Cerebellar nuclear complex (tissue), 1 donor: ENCODE measurements at places on chromosomes 4 and X.

DNA sequence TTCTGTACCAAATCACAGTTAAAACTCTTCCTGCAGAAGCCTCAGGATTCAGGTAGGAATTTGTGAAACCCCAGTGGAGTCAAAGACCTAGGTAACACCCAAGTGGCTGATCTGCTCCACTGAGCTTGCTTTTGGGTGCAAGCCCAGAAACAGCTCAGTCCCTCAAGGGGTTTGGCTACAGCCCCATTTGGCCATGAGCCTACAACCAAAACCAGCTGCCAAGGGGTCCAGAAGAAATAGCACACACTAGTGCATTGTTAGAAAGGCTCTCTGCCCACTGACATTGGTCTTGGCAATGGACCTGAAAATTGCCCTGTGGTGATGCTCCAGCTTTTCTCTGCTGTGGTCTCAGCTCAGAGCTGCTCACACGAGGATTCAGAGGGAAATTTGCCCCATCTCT is 577.4 kb upstream of the INTU start:
- DNase-seq: no peak

DNA sequence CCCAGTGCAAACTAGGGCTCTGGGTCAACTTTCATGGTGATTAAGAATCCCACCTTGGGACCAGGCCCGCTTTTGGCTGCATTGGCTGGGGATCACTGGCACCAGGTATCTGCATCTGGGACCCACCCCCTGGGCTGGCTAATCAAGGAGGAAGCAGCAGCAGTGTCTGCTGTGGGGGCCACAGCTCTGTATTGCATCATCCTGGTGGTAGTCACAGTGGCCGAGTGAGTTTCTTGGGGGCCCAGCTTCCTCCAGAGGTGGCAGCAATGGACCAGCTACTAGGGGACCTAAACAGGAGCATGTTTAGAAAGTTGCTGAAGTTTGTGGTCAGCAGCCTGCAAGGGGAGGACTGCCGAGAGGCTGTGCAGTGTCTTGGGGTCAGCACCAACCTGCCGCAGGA is 15.7 kb downstream of the LNX1 start:
- DNase-seq: no peak

GRCh38 chr4:31408121-31408520 is 688.0 kb downstream of the PCDH7 start:
- no peak for DNase-seq

- no peak for DNase-seq
Observed at GRCh38 chr4:74318276-74318675, 10.0 kb downstream of the EPGN start.

DNA sequence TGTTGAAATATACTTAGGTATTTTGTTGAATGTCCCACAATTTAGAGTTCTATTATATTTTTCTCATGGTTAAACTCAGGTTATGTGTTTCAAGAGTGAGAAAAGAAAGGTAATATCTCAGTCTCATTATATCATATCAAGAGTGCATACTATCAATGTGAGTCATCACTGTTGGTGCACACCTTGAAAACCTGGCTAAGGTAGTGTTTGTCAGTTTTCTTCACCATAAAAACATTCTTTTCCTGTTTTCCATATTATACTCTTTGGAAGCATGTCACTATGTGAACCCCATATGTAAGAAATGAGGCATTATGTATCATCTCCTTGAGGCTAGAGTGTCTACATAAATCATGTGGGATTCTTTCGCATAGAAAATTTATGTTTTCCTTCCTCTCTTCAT is 307.6 kb upstream of the CTSO start:
- DNase-seq: no peak

DNA sequence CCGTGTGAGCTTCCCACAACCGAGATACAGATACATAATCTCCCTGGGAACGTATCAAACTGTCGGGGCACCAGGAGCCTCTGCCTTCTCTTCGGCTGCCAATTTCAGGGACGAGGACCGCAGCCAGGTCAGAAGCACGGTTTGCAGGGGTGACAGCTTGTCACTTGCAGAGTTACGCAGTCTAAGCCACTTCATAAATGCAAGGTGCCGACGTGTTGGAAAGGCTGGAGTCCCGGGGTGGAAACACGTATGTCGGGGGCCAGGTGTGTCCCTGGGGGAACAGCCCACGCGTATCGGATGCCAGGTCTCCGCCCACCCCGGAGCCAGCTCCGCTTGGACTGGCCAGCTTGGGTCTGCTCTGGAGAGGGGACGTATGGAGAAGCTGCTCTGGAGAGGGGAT is 76.3 kb upstream of the SHOX start:
- no peak for DNase-seq

- peak; percentile 53 for DNase-seq
Observed at GRCh38 chr4:92305148-92305877, 1.5 kb downstream of the GRID2 start.

- DNase-seq: peak; percentile 10
Observed at GRCh38 chr4:110197529-110198042, 829 bp downstream of the ELOVL6 start.

DNA sequence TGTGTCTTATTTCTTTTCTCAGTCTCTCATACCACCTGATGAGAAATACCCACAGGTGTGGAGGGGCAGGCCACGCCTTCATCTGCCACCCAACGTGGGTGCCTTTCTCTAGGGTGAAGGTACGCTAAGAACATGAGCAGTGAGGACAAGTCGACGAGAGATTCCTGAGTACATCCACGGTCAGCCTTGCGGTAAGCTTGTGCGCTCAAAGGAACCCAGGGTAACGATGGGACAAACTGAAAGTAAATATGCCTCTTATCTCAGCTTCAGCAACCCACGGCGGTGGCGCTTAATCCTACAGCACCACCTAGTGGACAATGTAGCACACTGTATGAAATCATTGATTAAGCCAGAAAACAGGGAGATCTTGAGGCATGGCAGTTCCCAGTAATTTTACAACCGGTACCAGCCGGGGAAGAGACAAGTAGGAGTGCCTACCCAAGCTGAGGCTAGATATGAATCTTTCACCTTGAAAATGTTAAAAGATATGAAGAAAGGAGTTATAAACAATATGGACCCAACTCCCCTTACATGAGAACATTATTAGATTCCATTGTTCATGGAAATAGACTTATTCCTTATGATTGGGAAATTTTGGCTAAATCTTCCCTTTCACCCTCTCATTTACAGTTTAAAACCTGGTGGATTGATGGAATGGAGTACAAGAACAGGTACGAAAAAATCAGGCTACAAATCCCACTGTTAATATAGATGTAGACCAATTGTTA is 63.0 kb downstream of the ZNF732 start:
- DNase-seq: peak; percentile 10

DNA sequence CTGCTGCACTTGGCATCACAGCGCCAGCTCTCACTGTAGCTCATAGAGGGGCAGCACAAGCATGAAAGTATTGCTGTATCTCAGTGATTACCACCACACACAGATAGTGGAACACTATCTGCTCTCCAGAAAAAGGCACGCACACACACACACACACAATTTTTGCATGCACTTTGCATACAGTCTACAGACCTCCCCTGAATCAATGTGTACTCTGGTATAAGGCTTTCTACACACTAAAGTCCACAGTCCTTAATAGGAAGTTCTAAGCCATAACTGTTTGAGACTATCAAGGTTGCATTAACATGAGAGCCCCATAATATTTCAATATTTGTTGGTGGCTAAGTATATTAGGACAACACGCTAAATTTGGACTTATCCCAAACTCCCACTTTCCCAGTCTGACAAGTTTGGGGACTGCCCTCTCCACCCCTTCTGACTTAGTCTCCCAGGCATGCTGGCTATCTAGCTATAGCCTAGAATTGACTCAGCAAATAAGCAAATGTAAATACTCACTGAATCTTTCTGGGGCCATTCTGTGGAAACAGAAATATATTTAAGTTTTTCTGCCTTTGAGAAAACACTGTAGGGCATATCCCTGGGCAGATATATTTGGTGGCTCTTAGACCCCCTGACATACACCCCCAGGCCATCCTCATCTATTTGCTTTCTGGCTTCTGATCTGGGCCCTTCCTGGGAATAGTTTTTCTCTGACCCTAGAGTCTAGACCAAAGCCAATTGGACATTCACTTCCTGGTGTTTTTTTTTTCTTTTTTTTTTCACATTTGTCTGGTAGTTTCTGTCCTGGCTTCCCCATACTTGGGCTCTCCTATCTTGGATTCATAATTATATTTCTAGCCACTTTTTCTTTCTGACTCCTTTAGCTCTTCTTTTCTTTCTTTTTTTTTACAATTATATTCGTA is 36.4 kb upstream of the CT47C1 start:
- DNase-seq: no peak

- DNase-seq: no peak
Observed at GRCh38 chrX:9614016-9614415, 149.2 kb downstream of the TBL1X start.

GRCh38 chr4:164572877-164573279 is 181.1 kb upstream of the SMIM31 start:
- DNase-seq: no peak

- no peak for DNase-seq
Observed at GRCh38 chrX:69323786-69324720, 158.8 kb upstream of the PJA1 start.

- DNase-seq: no peak
Observed at GRCh38 chr4:185099024-185099682, 43.9 kb upstream of the SLC25A4 start.

- DNase-seq: no peak
Observed at GRCh38 chrX:42804524-42804923, 26.6 kb upstream of the PPP1R2C start.

DNA sequence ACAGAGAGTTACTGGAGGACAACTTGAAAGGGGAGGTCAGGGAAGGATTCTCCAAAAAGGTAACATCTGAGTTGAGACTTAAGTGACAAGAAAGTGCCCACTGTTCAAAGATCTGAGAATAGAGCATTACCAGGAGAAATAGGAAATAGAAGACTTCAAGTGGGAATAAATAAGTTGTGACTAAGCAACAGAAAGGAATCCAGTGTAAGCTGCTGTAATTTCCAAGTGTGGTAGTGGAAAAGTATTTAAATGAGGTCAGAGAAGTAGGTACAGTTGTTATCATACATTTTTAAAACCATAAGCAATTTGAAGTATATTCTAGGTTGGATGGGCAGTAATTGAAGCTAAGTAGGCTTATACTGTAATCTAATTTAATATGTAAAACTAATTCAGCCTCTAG is 211.9 kb downstream of the FBXO8 start:
- DNase-seq: no peak

GRCh38 chr4:94507708-94508107 is 56.0 kb downstream of the PDLIM5 start:
- no peak for DNase-seq

- no peak for DNase-seq
Observed at GRCh38 chr4:149741186-149741831, 74.3 kb downstream of the IQCM start.

DNA sequence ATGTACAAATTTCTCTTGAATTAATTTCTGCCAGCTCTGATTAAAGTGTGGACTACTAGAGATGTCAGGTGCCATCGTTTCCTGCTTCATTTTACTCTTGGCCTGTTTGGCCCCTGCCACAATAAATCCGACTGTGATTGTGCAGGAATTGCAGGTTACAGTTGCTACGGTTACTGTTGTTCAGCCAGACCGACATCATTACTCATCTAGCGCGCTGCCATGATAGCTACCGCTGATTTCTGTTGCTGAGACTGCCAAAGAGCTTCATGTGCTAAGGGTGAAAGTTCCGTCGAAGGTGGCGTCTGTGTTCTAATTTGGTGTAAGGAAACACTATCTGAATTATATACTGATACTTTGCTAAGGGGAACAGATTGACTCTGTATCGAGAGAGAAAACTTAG is 22.1 kb downstream of the SLIT2 start:
- no peak for DNase-seq

DNA sequence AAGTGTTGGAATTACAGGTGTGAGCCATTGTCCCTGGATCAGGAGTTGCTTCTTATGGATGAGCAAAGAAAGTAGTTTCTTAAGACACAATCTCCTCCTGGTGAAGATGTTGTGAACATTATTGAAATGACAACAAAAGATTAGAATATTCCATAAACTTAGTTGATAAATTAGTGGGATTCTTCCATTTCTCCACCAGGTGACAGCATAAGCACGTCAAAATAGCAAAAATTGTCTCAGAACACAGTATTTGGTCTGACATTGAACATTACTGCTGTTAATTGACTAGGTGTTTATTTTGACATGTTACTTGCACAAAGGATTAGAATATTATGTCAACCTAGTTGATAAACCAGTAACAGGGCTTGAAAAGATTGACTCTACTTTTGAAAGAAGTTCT is 21.6 kb downstream of the CLDN34 start:
- DNase-seq: no peak

GRCh38 chr4:159950707-159951106 is 847.8 kb downstream of the RAPGEF2 start:
- no peak for DNase-seq

GRCh38 chr4:11402192-11402591 is 26.5 kb downstream of the HS3ST1 start:
- DNase-seq: no peak

GRCh38 chrX:47313056-47313455 is 57.3 kb upstream of the ZNF157 start:
- no peak for DNase-seq

- no peak for DNase-seq
Observed at GRCh38 chr4:88381123-88381522, 2.5 kb downstream of the HERC6 start.

- DNase-seq: no peak
Observed at GRCh38 chr4:101695176-101695575, 95.4 kb upstream of the BANK1 start.

DNA sequence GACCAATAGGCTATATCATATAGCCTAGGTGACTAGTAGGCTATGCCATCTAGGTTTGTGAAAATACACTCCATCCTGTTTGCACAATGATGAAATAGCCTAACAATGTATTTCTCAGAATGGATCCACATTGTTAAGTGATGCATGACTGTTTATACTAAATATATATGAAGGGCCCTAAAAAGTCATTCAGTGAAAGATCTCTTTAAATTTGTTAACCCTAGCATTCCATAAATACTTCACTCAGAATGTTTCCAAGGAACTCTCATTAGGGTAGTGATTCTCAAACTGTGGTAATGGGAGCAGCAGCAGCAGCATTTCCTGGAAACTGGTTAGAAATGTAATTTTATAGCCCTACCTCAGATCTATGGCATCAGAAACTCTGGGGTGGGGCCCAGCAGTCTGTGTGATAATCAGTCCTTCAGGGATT is 74.9 kb downstream of the PRRG1 start:
- DNase-seq: no peak

GRCh38 chrX:21802054-21802670 is 37.3 kb upstream of the MBTPS2 start:
- no peak for DNase-seq

DNA sequence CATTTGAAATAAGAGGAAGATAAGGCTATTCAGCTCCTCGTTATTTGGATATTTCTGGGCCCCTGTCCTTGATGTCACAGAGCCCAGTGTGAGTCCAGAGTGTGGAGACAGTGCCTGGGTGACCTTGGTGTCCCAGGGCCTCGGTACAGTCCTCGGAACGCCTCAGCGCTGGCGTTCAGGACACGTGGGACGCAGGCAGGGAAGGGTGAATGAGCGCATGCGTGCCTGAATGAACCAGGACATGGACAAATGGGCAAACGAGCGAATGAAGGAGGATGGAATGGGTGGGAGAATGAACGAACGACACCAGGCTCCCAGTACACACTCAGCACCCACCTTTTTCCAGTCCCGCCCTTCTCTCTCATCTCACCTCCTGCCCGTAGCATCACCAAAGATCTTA is 44.2 kb downstream of the EVC start:
- no peak for DNase-seq
